Neural progenitor cell (in vitro differentiated cells): ENCODE measurements at places on chromosomes 3 and 15.
A peak's percentile ranks its signal among the peaks of the same experiment; 100 is the strongest.

DNA sequence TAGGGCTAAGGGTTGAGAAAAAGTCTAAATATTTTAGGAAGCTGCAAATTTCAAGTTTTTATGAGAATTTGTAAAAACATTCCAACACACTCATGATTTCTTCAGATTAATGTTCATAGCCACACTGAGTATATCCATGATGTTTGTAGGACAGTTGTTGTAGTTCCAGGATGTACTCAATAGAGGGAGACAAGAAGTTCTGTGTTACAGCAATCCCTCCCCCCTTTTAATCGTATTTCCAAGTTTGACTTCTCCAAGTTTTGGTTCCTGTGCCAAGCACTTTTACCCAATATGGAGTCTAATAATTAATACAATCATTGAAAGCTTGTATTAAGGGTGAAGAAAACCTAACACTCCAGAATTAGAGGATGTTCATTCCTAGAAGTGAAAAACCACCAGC is 143.4 kb downstream of the FEZF2 start:
- peak; percentile 31 for DNase-seq

DNA sequence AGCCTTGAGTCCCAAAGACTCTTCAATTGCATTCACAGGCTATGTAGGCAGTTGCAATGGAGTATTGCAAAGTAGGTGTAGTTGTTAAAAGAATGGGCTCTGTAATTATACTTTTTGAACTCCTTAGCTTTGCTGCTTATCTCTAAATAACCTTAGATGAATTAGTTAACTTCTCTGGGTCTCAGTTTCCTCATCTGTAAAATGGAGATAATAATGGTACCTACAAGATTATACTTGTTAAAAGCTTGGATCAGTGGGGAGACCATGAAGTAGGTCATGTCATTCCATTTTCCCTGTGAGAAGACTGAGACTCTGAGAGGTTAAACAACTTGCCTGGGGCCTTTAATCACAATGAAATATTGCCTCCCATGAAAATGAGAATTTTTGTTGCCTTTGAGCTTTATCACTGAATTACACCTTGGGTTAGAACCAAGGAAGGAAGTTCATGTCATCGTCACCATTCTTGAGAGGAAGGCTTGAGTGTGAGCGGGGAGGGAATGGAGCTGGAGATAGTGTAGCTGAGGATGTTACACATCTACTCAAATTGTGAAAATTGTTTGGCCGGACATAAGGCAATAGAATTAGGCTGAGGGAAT is 38.1 kb downstream of the CTDSPL start:
- DNase-seq, result no peak

DNA sequence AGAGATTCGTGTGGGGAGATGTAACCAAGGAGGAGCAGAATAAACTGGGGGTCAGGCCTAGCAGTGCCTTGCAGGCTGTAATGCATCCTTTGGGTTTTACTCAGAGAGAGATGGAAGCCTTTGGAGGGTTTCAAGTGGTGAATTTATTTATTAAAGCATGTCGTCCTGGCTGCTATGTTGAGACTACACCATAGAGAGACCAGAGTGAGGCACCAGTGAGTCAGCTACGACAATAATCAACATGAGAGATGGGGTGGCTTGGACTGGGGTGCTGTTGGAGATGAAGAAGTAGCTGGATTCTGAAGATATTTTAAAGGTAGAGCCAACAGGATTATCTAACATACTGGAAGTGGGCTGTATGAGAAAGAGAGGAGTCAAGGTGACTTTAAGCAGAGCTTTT is 335.3 kb upstream of the ARHGEF26 start:
- no peak for DNase-seq

- DNase-seq, result no peak
Measured at GRCh38 chr15:59536553-59536952, 75.0 kb upstream of the GCNT3 start.

DNA sequence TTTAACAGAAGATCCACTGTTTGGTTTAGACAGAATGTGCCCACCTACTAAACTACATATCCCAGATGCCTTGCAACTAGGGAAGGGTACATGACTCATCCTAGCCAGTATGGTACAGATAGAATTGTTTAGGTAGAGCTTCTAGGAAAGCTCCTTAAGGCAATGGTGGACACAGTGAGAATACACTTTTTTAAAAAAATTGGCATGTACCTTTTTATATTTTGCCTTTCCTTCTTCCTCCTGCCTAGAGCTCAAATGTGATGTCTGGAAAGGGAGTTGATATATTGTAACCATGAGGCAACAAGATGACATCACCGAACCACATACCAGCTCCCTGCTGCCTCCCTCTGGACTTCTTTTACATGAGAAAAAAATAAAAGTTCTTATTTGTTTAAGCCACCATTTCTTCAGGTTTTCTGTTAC is 14.4 kb upstream of the C3orf80 start:
- DNase-seq, result no peak

GRCh38 chr3:57787867-57788623 is 31.9 kb downstream of the SLMAP start:
- DNase-seq, result no peak

- DNase-seq, result no peak
Measured at GRCh38 chr3:24480497-24480896, 14.2 kb downstream of the THRB start.
